Uterine smooth muscle cell (primary cell): ENCODE measurements at places on chromosomes 2 and 18. TPM values are rescaled to one million over a fixed set of nuclear protein-coding genes. Genes with fewer than 3 reads are reported as not detected.

Gene TTN
- total RNA-seq, result 1.7 and 3.9 TPM in 2 replicates

Gene CRACDL
- under 0.01 TPM in 1 of 2 replicates, not detected in the other for total RNA-seq

Gene ANKRD30B
- 0.12 and 0.55 TPM in 2 replicates for total RNA-seq

Gene ZNF892
- 4.5 and 6.6 TPM in 2 replicates for total RNA-seq

Gene UGT1A4
- total RNA-seq, result not detected in 2 replicates

Gene FAM124B
- total RNA-seq, result 0.12 and 0.22 TPM in 2 replicates

Gene GRP
- not detected in 2 replicates for total RNA-seq

Gene BCL2L11
- total RNA-seq, result 1.00 and 2.7 TPM in 2 replicates

Gene TMEM200C
- total RNA-seq, result 0.11 and 0.12 TPM in 2 replicates

Gene DAPL1
- not detected in 2 replicates for total RNA-seq

Gene PLGLB1
- 0.22 and 0.50 TPM in 2 replicates for total RNA-seq

Gene CRYBA2
- total RNA-seq, result not detected in 2 replicates

Gene ZBTB7C
- total RNA-seq, result not detected in 2 replicates

Gene PFN4
- total RNA-seq, result 0.33 and 0.62 TPM in 2 replicates

Gene RGPD3
- total RNA-seq, result 0.33 and 0.37 TPM in 2 replicates

Gene CROCC2
- under 0.01 TPM in 1 of 2 replicates, not detected in the other for total RNA-seq

Gene CACNB4
- 0.33 and 0.87 TPM in 2 replicates for total RNA-seq

Gene SKA1
- total RNA-seq, result 9.9 and 24.3 TPM in 2 replicates

Gene CPO
- 0.12 TPM in 1 of 2 replicates, not detected in the other for total RNA-seq

Gene CD8B
- not detected in 2 replicates for total RNA-seq

Gene NDUFS1
- total RNA-seq, result 151 and 243 TPM in 2 replicates

Gene ST3GAL5
- total RNA-seq, result 4.9 and 5.6 TPM in 2 replicates

Gene FKBP1B
- 6.6 and 10.9 TPM in 2 replicates for total RNA-seq

Gene ABCA12
- total RNA-seq, result under 0.01 TPM in 1 of 2 replicates, not detected in the other

Gene DLX1
- total RNA-seq, result 0.11 TPM in 1 of 2 replicates, not detected in the other

Gene KIAA2012
- not detected in 2 replicates for total RNA-seq
